ENCODE measurements at places on chromosomes 2 and 18. TPM values are rescaled to one million over a fixed set of nuclear protein-coding genes. Genes with fewer than 3 reads are reported as not detected.

GALR1 gene
- total RNA-seq, result not detected

CCDC148 gene
- total RNA-seq, result 0.56 TPM

SMYD5 gene
- 19.7 TPM for total RNA-seq

LYPD1 gene
- total RNA-seq, result 79.7 TPM

PDCD1 gene
- total RNA-seq, result not detected

CERS6 gene
- 5.7 TPM for total RNA-seq

TXNDC2 gene
- 0.18 TPM for total RNA-seq

ALPI gene
- not detected for total RNA-seq

Measured in IMR-90 (cell line).